SJCRH30 (cell line): ENCODE measurements at places on chromosomes 6 and 20.
A peak's percentile ranks its signal among the peaks of the same experiment; 100 is the strongest.

DNA sequence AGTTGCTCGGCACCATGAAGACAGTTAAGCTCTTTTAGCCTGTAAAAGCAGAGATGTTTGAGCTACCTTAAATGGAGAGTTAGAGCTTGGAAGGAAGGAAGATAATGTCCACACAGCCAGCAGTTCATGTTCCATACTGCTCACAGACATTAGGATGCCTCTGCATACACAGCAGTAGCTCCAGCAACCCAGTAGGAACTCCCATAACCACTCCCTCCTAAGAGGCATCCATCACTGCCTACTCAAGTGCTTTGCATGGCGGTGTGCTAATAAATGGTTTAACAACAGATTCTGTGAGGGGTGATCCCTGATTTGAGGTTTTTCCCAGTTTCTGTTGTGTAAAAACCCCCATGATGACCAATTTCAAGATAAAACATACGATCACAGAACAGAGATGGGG is 286.4 kb downstream of the HACE1 start:
- no peak for DNase-seq

DNA sequence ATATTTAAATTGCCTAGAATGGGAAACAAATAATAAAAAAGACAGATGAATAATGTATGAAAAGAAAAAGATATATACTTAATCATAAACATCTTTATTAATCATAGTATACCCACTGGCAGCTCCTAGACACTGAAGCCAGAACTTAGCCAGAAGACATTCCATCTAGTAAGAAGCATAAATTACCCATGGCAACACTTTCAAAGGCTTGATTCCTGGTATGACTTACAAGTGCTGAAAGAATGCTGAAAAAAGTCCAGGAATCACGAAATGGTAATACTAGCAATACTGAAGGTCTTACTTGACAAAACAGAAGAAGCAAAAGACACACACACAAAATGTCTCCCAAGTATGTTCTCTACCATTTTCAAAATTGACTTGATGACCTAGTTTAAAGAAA is 38.0 kb downstream of the RWDD2A start:
- DNase-seq: no peak

GRCh38 chr20:63284083-63284440 is 8.9 kb upstream of the COL20A1 start:
- DNase-seq: no peak

DNA sequence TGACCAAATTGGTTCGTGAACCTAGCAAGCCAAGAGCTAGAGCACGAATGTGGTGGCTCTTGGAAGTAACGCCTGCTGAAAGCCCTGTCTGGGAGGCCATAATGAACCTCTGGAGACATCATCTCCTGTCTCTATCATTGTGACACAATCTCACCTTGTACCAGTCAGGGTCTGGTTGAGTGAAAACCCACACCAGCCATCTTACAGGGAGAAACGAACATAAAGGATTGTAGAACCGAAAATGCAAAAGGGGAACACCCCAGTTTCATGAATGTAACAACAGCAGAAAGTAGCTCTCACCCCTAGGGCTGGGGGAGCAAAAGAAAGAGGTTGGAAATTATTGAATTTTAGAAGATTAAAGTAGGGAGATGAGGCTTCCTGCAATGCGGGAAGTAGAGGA is 50.9 kb upstream of the TAB2 start:
- no peak for DNase-seq

- no peak for DNase-seq
Measured at GRCh38 chr20:56765172-56766073, 136.3 kb downstream of the TFAP2C start.

DNA sequence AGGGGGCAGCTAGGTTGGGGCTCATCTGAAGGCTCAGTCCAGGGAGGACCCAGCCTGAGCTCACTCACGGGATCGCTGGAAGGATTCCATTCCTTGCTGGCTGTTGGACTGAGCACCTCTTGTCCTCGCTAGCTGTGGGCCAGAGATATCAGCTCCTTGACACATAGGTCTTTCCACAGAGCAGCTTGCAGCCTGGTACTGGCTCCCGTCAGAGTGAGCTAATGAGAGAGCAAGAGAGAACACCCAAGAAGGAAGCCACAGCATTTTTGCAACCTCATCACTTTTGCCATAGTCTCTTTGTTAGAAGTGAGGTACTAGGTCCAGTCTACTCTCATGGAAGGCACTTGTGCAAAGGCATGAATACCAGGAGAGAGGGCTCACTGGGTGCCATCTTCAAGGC is 179.9 kb downstream of the CDC5L start:
- DNase-seq: no peak

DNA sequence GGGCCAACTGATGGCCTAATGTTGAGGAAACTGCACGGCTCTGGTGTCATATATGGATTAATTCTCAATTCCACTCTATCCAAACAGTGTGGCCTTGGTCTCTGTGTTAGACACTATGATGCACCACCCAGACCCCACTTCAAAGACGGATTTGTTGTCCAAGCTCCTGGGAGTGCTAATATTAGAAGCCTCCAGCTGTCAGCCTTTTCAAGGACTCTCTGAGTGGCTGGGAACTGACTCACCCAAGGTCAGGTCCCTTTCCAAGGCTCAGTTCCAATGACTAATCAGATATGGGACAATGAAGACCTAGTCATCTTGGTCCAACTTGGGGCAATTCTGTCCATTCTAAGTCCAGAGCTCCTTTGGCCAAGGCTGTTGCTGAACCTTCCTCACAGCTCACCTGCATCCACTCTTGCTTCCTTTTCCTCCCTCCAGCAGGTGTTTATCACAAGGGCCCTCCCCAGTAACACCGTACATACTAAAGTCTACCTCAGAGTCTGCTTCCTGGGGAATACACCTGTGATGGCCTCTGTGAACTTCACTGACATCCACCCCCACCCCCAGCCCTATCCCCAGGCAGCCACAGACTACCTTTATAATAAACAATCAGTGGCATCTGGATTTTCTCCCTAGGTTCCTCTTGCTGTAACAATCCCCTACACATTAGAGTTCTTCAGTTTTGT is 7.2 kb upstream of the IL20RA start:
- DNase-seq: peak; percentile 53

DNA sequence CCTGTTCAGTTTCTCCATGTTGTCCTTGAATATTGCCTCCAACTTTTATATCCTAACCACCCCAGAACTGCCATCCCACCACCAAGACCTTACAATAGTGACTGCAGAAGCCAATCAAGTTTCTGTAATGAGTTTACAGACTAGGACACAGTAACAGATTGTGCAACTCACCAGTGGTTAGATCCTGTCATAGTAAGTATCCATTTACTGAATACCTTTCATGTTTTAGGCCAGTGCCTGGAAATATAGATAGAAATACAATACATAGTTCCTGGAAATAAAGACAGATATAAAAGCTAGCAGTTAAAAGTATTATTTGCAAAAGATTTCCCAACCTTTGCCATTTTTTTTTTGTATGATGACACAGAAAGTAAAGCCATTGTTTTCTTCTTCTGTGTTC is 471.8 kb upstream of the BTBD3 start:
- no peak for DNase-seq

DNA sequence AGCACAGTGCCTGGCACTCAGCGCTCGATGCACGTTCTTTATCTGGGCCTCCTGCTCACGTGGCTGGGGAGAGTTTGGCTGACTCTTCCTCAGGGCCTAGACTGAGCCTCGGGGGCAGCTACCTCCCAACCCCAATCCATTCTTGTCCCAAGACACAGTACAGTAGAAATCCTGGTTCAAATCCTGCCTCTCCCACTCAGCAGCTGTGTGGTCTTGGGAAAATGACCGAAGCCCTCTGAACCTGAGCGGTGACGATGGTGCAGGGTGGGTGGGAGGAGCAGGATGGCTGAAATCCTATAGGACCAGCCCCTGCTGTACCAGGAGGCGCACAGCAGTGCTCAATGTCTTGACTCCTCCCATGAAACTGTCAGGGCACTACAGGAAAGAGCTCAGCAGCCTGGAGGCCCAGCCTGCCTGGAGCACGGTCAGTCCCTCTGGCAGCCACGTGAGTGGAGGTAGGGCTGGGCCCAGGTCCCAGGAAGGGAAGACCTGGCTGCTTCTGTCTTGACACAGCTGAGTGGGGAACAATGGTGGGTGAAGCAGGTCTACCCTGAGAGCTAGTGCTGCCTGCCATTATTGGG is 31.5 kb downstream of the PDRG1 start:
- no peak for DNase-seq

DNA sequence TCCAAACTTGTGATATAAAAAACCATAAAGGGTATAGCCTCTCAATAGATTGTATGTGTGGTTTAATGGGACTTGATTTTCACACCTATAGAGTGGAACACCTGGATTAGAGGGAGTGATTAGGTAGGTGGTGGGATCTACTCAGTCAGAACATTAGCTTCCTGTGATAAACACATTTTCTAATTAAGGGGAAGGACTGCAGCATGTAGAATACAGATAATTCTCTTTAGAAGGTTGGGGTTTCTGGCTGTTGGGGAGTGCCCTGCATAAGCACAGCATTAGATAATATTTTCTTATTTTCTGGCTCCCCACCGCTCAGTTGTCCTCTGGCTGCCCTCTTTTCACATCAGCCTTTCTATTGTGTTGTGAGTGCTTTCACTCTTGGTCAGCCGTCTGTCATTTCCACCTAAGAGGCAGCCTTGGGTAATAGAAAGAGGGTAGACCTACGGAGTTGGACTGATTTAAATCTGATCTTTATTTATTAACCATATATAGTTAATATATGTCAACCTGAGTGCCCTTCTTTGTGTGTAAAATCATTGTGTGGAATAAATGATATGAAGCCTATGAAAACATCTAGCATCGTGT is 8.0 kb downstream of the CSE1L start:
- no peak for DNase-seq

GRCh38 chr20:58670102-58670501 is 19.0 kb downstream of the STX16 start:
- DNase-seq: no peak
